ENCODE measurements at places on chromosomes 12 and 14. TPM values are rescaled to one million over a fixed set of nuclear protein-coding genes. Genes with fewer than 3 reads are reported as not detected.

- DNase-seq: no peak
Measured at GRCh38 chr14:22379727-22380126, 209.3 kb downstream of the DAD1 start.

DNA sequence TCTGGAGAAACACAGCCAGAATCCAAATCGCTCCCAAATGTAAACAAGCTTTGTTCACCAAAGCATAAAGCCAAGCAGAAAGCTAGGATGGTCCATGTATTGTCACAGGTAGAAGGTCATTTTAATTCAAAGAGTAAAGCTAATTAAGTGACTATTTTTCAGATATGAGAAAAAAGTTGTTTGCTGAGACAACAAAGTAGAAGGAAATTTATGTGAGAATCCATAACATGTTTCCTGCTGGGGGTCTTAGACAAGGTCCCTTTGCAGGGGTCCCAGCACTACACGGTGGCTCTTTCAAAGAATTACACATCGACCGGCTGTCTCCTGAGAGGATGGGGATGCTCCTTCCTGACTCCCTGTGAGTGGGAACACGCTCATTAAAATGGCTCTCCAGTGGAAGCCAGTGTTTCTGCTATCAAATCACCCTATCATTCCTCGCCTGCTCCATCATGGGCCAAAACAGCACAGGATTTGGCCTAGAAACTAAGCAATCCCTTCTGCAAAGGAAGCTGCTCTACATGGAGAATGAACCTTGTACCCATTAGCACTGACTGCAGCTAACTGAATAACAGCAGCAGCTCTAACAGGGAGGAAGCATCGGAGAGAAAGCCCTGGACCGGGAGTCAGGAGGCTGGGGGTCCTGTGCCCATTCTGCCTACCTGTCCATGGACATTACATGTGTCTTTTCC is 175.3 kb downstream of the STXBP6 start:
- DNase-seq: no peak

DNA sequence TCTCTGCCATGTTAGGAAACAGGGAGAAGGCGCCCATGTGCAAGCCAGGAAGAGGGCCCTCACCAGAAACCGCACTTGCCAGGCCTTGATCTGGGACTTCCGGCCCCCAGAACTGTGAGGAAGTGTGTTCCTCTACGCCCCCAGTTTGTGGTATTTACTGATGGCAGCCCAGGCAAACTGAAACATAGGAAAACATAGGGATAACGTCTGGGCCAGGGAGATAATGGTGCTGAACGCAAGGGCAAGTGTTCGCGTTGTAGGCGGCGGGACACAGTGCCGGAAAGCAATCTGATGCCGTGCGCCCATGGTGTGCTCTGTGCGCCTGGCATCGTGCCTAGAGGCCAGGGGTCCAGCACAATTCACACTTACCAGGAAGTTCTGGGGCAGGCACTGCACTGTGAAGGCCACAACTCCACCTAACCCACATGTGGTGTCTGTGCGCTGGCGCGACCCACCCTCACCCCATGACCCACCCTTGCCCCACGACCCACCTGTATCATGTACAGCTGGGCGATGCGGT is 53.6 kb downstream of the ARL6IP4 start:
- DNase-seq: no peak

DNA sequence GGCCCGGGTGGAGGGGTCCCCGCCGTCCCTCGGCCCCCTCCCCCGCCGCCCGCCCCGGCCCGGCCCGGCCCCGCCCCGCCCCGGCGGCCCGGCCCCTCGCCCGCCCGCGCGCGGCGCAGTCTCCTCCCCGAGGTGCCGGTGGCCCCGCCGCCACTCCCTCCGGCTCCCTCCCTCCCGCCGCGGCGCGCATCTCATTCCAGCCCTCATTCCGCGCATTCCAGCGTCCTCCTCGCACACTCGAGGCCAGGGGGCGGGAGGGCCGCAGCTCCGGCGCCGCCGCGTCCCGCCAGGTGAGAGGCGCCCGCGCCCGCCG is at the start of gene TEAD4:
TSS of gene TEAD4 (plus strand) at position 206 of the 313 bp plus-strand sequence.
- no peak for DNase-seq

- no peak for DNase-seq
Measured at GRCh38 chr12:12017135-12017581, 53.6 kb upstream of the BCL2L14 start.

GRCh38 chr12:56520048-56520447 is 1.6 kb upstream of the RBMS2 start:
- DNase-seq: no peak

DNA sequence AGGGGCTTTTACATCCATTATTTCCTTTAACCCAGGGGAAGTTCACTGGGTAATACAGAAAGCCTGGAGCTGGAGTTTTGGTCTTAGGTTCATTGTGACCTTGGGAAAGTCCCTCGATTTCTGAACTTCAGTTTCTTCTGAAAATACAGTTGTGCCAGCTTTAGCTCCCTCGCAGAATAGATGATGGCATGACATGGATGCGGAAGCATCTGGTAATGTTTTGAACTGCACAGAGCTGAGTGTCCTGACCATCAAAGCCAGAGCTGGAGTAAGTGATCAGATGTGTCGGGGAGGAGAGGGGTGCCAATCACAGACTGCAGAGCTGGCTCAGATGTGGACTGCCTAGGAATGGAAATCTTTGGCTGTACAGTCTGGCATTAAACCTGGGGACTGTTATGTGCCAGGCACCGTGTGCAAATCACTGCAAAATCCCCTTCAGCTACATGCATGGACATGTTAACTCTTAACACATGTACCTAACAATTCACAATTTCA is 180.9 kb downstream of the ETV6 start:
- no peak for DNase-seq

- no peak for DNase-seq
Measured at GRCh38 chr12:14390870-14391530, 25.5 kb downstream of the ATF7IP start.

DNA sequence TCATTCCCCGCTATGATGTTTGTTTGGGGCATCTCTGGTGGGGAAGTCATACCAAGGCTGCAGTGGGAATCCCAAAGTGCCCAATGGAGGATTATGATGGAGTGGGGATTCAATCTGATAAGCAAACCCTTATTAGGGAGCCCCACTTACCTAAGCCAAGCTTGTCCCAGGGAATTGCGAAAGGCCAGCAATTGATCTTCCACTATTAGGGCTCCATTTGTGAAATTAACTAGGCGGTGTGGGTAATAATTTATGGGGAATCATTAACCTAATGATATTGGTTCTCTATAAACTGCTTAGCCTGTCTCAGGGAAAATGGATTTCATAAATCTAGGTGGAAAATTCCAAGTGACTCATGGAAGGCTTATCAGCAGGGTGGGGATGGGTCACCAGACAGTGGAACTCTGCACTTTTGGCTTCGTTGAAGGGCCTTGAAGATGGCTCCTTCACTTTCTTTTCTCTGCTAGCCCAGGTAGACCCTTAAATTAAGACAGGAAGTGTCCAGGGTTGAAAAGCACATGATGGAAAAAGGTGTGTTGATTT is 113.0 kb upstream of the WSCD2 start:
- DNase-seq: no peak

- DNase-seq: no peak
Measured at GRCh38 chr14:91348845-91349465, 68.7 kb downstream of the CCDC88C start.

GRCh38 chr12:16880864-16881285 is 274.9 kb upstream of the LMO3 start:
- DNase-seq: no peak

- no peak for DNase-seq
Measured at GRCh38 chr12:2973566-2973965, 14.4 kb downstream of the TEAD4 start.

The RD3L gene
- not detected for total RNA-seq

The TMEM30B gene
- total RNA-seq: 0.60 TPM

The WNT1 gene
- total RNA-seq: 0.33 TPM

The TOMM20L gene
- total RNA-seq: not detected

The PLA2G1B gene
- not detected for total RNA-seq

The CPM gene
- total RNA-seq: 1.4 TPM

The SLC17A8 gene
- not detected for total RNA-seq

The DUSP16 gene
- 77.3 TPM for total RNA-seq

The GPR68 gene
- 36.9 TPM for total RNA-seq

The KCNA1 gene
- total RNA-seq: not detected

The A2M gene
- total RNA-seq: not detected

The OAS3 gene
- total RNA-seq: 265 TPM

The INHBC gene
- total RNA-seq: not detected

The MFAP5 gene
- total RNA-seq: not detected

The TMEM119 gene
- 1.0 TPM for total RNA-seq

Data from activated CD4-positive, alpha-beta memory T cell treated with anti-CD3 and anti-CD28 coated beads, Interleukin-2, amount 10 ng/mL, durations not matched to agents 7 days and 5 days (primary cell).